ENCODE measurements at places on chromosomes 3 and 15.

GRCh38 chr3:148601766-148602685 is 95.7 kb upstream of the AGTR1 start:
- no peak for DNase-seq

DNA sequence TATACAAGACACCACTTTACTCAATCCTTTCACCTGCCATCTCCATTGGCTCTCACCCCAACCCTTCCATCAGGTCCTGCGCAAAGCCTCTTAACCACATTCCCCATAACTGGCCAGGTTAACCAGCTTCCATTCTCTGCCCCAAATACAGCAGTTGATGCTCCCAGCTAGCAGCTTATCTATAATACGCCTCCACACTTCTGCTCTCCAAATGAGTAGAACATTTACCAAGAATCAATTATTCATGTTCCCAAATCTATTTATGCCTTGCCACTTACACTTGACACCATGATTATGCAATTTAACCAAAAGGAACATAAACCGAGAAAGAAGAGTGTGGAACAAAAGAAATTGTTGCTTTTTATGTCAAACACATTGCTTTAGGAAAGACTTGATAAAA is 103.7 kb upstream of the TPM1 start:
- DNase-seq = no peak

DNA sequence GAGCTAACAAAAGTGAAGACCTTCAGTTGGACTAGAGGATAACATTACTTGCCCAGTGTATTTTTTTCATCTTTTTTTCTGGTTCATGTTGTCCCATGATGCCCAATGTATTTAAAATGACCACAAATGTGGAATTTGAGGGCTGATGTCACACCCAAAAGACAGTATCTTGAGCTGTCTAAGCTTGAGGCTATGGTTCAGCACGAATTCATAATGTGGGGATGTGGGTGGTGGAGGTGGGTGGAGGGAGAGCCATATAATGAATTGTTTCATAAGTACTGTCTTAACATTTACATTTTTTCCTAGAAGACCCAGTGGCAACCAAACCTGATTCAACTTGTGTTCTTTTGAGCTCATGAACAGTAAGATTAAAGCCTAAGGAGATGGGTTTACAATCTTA is 37.5 kb downstream of the CHAC1 start:
- no peak for DNase-seq

DNA sequence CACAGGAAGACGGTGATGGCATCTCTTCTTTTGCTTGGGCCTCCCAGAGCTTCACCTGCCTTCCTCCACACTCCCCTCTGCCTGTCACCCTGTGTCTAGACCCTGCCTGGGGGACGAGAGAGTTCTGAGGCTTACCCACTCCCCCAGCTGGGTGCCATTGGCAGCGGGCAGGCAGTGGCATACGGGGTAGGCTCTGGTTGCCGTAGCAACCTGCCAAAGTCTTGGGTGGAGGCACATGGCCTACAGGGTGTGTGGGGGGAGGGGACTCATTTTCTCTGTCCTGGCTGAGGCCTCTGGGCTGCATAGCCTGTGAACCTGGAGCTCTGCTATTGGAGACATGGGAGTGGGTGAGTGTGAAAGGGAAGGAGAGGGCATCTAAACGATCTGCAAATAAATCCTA is 4.4 kb downstream of the INSYN1 start:
- no peak for DNase-seq

- DNase-seq = no peak
These were observed 341.3 kb downstream of the TBL1XR1 start for GRCh38 chr3:176855901-176856486.

DNA sequence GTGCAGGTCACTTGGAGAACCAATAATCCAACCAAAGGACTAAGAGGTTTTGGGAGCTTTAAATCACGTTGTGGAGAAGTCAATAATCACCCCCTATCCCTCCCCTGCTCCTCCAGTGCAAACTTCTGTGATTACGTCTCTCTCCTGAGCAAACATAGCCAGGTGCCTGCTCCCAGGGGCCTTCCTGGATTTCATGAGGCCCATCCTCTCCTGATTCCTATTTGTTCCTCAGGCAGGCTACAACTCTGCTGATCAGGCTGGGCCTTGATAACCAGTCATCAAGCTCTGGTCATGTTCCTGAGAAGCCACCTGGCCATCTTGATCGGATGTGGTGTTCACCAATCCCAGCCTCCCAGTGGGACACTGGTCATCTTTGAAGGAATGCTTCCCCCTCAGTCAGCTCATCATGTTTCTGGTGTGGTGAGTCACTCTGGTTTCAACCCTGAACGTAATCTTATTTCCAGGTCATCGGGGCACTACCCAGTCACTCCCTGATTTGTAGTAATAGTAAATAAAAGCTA is 2.9 kb upstream of the ZNF710 start:
- DNase-seq = no peak

DNA sequence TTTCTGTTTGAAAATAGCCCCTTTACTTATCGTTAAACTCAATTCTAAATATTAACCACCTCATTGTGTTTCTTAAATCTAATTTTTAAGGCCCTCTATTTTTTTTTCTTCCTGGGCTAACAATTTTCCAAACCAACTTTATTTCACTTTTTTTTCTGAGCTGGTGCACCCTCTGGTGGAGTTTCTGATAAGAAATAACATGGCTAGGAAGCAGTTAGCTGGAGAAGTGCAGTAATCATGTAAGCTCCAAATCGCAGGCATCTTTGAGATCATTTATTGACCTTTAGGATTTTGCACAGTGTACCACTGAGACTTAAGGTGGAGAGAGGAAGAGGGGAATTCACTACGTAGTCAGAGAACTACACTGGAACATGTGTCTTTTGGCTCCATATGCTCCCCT is 6.4 kb downstream of the TMEM207 start:
- no peak for DNase-seq

DNA sequence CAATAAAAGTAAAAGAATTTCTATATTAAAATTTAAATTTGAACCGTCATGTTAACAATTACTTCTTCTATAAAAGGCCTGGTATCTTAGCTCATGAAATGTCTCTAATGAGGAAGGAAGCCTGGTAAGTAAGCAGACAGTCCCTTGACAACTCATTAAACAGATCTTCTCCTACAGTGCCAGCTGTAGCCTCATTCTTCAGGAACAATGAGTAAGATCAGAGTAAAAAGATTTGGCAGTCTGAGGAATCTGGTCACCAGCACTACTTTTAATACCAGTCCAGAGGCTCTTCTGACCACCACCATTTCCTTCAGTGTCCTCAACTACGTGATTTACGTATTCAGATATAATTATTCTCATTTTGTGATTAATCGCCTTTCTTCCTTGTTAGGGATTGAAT is 955.0 kb upstream of the ALCAM start:
- DNase-seq = no peak

DNA sequence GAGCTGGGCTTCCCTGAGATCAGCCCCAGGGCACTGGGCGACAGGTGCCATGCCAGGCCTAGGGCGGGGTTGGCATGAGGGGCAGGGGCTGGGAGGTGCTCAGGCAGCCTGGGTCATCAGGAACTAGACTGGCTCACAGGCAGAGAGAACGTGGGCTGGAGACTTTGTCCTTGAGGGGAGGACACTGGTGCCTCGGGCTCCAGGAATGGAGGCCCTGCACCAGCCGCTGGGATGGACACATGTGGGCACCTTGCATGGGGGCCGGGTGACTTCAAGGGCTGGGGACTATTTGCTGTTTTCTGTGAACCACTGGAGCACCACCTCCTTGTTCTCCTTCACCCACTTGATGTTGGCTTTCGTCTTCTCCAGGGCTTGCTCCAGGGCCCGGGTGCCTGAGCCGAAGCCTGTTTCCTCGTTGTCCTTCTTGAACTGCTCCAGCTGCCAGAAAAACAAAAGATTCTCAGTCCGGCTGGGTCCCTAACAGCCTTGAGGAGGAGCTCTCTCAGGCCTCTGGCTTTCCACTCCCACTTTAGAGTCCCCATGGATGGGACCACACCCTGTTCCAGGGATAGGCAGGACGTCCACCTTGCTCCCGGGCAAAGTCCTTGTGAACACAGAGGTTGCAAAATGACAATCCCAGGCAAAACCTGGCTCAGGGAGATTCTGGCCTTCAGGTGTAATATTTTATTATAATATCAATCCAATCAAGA is 9.1 kb downstream of the MESP2 start:
- DNase-seq = no peak

GRCh38 chr3:131735116-131735515 is 232.3 kb upstream of the MRPL3 start:
- DNase-seq = no peak

- no peak for DNase-seq
These were observed 77.3 kb downstream of the CNTN3 start for GRCh38 chr3:74537164-74537563.

DNA sequence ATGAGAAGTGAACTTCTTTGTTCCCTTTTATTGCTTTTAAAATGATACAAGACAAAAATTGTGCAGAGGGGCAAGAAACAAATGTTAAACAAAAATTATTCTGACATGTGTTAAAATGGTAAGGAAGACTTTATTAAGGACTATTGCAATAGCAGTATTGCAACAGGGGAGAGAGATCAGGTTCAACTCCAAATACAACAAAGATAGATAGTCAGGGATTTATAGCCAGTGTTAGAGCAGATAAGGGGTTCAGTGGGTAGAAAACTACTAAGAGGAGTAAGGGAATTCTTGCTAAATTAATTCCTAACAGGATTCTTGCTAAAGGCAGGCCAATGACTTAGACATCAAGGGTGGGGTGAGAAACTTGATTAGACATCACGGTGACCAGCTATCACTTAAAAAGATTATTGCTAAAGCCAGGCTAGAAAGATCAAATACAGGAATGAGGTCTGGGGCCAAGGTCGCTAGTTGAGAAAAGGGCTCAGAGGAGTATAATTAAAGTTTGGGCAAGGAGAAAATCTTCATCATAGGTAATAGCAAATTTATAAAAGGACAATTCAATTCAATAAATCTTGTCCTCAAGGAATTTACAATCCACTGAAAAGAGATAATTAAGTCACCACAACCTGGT is 81.5 kb downstream of the FHIT start:
- no peak for DNase-seq

DNA sequence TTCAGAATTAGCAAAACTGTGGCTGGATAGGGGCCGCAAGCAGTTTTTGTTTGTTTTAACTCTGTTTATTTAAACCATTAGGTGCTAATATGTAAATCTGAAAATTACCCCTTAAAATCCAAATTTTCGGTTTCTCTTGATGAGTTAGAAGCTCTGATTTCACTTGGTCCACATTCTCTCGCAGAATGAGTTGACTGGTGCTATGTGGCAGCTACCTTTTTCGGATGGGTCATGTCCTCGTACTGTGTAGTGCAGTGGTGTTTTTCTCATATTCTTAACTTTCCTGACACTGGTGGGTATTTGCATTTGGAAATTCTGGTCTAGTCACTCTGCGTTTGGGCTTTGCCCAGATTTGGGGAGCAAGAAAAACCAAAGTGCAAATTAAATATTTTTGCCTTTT is 87.1 kb downstream of the DIPK2A start:
- DNase-seq = no peak

DNA sequence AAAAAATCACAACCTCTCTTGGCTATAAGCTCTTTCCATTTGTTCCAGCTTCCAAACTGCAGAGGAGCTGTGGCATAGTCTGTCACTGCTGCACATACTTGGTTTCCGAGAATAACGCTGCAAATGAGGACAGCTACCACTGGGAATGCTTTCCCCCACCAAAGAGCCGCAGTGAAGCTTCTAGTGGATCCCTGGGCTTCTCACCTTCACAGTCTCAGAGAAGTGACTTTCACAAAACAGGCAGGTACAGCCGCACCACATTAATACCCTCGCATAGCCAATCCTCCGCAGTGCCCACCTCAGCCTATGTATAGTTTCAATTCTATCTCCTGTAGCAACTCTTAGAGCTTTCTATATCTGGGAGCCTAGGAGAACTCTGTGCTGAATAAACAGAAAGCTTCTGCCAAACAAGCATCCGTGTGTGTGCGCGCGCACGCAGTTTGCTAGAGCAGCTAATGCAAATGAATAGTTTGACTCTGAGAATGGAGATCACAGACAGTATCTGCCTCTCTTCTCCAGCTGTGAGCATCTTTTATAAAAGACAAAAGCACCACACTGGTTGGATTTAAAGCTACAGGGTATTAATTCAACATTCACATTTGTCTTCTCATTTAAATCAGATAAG is 81.9 kb upstream of the PLXND1 start:
- no peak for DNase-seq

- DNase-seq = no peak
These were observed 142.8 kb upstream of the TOPAZ1 start for GRCh38 chr3:44098656-44099415.

DNA sequence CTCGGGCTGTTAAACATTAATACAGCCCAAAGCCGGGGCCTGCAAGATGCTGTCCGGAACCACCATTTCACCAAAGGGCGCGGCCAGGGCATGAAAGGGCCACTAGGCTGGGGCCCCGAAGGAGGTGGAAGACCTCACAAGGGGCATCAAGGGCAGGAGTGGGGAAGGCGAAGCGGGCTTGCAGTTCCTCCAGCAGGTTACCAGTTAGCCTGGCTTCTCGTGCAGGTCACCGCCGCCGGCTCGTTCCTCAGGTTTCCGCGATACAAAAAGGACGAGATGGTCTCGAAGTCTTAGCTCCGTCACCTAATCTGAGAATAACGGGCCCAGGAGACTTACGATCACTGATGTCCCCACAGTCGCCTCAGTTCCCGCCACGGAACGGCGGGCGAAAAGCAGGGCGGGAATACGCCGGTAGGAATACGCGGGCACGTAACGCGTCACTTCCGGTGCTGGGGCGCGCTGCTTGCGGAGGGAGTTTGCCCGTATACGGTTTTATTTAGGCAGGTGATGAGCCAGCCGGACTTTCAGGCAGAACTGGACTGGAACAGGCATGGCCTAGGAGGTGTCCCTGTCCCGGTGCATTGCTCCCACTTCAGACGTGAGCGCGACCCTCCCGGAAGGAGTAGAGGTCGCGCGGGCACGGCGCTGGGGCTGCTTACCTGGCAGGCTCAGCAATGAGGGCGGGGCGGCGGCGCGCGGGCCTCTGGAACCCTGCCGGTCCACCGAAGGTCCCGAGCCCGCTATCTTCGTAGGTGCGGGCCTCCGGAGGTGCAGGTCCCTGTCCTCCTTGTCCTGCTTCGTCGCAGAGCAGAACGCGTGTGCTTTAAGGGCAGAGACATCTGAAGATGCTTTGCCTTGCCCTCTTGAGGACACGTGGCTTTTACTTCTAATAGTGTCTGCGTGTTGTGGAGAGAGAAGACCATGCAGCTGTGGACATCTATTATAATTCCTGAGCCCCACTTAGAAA is at the start of gene RFC4:
TSS of gene RFC4 (minus strand) at position 394 of the 967 bp plus-strand sequence. CDS start 1,769 bp downstream, outside the sequence.
- peak; percentile 92 for DNase-seq

- no peak for DNase-seq
These were observed 131.7 kb upstream of the FAM3D start for GRCh38 chr3:58798312-58798711.
